ENCODE measurements at places on chromosomes 6 and 20.

DNA sequence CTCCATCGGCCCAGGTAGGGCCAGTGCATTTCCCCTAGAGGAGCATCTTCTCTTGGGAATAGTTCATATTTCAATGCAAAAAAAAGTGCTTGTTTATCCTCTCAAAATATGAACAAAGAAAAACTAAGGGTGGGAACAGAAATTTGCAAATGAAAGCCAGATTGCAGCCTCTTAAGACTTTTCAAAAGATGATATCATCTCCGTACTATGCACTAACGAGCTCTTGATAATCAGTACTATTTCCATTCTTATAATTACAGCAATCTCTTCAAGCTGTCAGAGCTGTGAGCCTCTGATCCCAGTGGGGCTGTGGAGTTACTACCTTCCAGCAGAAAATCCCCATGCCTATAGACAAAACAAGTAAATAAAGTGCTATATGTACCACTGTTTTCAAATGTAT is 77.1 kb downstream of the SOD2 start:
- DNase-seq: no peak

- DNase-seq: no peak
These were observed 12.3 kb downstream of the HLA-G start for GRCh38 chr6:29839917-29840316.

GRCh38 chr20:1371830-1372539 is 20.9 kb downstream of the FKBP1A start:
- no peak for DNase-seq

GRCh38 chr20:35697696-35698297 is 1.4 kb downstream of the NFS1 start:
- no peak for DNase-seq

DNA sequence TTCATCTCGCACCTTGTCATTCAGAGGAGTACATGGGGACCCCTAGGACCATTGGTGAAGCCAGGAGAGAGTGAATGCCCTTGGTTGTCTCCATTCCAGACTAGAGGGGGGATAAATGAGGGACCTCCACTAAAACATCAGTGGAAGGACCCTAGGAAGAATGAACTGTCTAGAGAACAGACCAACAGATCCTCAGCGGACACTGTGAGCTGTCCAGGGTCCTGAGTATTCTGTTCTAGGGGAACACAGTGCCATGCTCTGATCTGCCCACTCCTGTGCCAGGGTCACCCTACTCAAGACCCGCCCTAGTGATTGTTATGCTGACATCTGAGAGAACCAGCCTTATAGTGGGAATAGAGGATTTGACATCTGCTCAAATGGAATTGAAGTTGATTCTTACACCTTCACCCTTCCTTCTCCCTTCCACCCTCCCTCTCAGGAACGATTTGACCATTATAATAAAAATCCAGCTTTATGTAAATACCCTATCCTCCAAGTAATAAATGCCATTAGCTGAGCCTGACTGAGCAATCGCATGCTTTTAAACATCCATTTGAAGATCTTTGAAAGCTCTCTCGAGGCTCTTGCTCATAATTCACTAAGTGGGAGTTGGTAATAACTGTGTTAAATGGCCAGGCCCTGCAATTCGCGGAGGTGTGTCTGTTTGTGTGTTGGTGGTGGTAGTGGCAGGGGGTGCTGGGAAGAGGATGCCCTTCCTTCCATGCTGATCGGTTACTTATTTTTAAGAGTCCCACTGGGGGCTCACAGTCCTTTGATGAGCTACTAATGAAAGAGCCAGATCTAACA is 43.6 kb upstream of the SLC32A1 start:
- DNase-seq: no peak

- no peak for DNase-seq
These were observed 113.0 kb upstream of the CST7 start for GRCh38 chr20:24836041-24836533.

DNA sequence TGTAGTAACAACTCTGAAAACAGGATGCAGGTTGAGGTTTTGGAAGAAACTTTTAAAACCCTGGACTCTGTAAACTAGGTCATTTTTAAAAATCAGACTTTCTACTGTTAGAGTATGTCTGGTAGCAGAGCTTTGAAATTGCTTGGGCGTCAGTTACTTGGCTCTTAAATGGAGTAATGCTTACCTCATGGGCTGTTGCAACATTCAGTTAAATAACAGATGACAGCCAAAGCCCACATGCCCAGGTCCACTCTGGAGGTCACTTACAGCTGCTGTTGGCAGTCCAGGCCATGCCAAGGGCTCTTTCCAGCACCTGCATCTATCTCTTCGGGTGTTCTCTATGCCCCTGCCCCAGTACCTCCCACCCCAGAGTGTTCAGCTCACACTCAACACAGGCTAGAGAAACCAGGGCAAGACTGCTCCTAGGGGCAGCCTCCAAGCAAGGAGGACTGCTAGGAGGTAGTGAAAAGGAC is 96.4 kb downstream of the BANF2 start:
- no peak for DNase-seq

DNA sequence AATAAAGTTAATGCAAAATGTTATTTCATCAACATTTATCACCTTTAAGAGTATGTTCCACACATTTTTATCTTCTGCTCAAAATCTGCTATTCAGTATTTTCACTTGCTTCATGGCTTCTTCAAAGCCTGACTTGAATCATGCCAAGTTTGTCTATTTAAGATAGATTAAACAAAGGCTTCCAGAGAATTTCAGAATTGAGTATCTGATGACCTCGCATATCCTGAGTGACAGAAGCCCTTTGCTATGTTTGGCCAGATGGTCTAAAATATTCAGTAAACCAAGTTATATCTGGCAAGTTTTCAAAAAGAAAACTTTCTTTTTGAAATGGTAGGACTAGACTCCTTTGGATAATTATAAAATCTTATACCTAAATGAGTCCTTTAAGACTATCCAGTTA is 348.9 kb upstream of the KCNQ5 start:
- DNase-seq: no peak

GRCh38 chr20:26163890-26164289 is 467.2 kb upstream of the ZNF337 start:
- DNase-seq: no peak

GRCh38 chr6:30042476-30042875 is 18.6 kb upstream of the POLR1H start:
- no peak for DNase-seq

DNA sequence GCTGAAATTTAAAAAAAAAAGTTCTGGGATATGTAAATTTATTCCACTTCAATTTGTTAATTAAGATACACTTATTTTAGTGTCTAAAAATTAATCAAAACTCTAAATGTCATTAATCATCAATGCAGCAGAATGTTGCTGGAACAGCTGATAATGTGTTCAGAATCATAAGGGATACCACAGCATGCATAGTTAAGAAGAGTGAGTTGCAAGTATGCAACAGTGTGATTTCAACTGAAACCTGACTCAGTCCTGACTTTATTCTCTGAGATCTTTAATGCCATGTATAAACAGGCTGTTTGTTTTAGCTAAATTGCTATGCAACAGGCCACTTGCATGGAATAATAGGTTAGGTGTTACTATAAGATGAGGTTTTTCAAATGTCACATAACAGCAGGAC is 1.4 kb downstream of the GRIK2 start:
- DNase-seq: no peak

GRCh38 chr20:25117990-25118389 is 36.0 kb upstream of the VSX1 start:
- no peak for DNase-seq

GRCh38 chr6:169213814-169214520 is 39.7 kb downstream of the THBS2 start:
- no peak for DNase-seq

DNA sequence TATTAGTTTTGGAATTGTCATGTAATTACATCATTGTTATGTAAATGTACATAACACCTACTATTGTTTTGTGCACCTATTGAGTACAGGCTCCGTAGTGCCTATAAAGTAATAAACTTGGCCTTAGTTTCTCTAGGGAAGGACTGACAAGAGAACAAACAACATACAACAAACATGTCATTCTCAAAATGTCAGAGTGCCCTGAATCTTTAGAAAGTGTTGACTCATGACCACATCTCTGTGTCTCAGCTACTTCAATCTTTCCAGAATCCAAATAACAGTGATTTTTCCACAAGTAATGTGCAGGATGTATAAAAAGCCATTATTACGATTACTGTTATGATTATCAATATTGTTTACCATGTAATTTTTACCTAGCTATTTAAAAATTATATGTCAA is 17.2 kb downstream of the LAMP5 start:
- DNase-seq: no peak

GRCh38 chr6:89084954-89085353 is 4.4 kb downstream of the PNRC1 start:
- DNase-seq: no peak

DNA sequence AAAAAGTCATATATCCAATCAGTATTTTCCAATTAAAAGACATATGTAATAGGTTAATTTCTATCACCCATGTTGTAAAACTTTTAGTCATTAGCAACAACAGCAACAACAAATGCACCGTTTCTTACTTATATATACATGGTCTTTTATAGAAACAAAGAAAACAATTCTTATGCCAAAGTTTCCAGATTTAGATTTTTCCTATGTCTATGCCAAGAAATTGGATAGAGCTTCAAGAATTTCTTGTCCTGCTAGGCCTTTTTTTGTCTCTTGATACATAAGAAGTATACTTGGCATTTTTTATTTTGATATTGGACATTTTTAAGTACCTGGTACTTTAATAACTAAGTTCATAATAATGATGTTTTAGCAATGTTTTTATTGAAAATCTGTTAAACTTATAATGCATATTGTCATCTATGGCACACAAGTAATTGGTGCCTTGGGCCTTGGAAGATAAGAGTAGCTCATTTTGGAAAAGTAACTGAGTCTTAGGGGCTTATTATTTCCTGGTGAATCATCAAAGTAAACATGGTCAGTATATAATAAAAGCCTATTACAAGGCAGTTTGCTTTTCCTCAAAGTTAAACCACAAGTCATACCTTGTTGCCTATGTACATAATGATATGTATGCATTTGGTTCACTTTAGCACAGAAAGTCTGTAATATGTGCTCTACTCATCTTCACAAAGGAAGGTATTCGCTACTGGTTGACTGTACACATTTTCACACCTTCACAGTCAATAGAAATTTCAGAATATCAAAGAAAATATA is 10.1 kb upstream of the FRK start:
- DNase-seq: no peak

DNA sequence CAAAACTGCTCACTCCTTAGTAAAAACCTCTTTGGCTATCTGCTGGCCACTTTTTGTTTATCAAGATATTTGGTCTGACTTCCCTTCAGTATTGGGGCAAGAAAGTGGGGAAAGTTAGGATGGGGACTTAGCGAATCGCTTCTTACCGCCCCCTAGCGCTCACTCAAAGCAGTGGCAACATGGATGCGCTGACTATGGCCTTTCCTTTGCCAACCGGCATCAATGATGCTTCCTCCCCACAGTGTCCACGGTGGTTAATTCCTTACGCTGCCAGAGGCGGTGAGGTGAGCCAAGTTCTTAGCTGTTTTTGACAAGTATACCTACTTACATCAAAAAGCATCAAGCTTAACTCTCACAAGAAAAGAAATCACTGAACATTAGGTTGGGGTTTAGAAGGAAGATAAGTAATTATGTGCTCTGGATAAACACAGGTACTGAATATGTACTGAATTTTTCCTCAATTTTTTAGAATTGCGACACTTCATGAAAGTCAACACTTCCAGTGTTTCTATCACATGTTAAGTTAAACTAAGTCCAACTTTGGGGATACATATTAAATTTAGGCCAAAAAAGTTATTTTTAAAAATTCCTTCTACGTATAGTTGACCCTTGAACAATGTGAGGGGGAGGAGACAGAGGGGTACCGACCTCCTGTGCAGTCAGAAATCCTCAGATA is 86.7 kb downstream of the GMDS start:
- DNase-seq: no peak

DNA sequence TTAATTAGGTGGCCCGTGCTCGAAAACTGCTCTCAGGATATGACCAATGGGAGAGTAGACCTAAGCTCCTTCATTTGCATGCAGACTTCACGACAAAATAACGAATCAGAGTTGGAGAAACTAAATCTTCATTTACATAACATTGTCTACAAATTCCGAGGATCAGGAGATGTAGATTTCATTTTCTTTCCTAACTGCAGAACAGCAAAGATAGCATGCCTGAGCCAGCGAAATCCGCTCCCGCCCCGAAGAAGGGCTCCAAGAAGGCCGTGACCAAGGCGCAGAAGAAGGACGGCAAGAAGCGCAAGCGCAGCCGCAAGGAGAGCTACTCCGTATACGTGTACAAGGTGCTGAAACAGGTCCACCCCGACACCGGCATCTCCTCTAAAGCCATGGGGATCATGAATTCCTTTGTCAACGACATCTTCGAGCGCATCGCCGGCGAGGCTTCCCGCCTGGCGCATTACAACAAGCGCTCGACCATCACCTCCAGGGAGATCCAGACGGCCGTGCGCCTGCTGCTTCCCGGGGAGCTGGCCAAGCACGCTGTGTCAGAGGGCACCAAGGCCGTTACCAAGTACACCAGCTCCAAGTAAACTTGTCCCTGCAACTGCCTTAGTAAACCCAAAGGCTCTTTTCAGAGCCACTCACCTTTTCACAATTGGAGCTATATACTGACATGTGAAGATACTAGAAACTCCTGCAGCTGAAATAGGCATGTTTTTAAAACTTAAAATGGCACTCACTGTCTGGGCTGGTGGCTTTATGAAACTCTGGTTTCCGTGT is 96.5 kb downstream of the HFE start:
- peak; percentile 20 for DNase-seq

- no peak for DNase-seq
These were observed 23.2 kb downstream of the PLCB1 start for GRCh38 chr20:8155229-8155628.

DNA sequence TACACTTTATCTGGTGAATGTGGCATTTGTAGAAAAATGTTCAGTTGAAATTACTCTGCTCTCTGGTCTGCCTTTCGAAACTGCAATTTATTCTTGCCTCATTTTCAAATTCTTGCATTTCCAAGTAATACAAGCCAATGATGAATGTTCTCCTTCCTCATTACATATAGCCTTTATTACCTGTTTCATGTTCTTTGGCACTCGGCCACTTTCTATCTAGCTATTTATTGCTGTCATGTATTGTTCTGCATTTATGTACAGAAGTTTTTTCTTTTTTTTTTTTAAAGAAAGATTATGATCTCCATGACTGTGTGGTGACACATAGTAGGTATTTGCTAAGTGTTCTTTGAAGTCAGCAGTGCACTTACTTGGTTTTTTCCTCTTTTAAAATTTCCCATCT is 261.4 kb downstream of the ZFAND3 start:
- no peak for DNase-seq

- DNase-seq: no peak
These were observed 8.5 kb upstream of the OCSTAMP start for GRCh38 chr20:46559001-46559400.

GRCh38 chr6:22056398-22056797 is 240.4 kb downstream of the PRL start:
- no peak for DNase-seq

- DNase-seq: no peak
These were observed 323.1 kb downstream of the CDH26 start for GRCh38 chr20:60281295-60281694.

GRCh38 chr6:119858901-119859300 is 509.3 kb upstream of the MAN1A1 start:
- DNase-seq: no peak

GRCh38 chr20:61953037-61954021 is 112.4 kb downstream of the TAF4 start:
- no peak for DNase-seq
